ENCODE measurements at places on chromosomes 7 and 10.

GRCh38 chr7:41979834-41980307 lies 257.1 kb downstream of the GLI3 start:
- DNase-seq, result peak; percentile 41

DNA sequence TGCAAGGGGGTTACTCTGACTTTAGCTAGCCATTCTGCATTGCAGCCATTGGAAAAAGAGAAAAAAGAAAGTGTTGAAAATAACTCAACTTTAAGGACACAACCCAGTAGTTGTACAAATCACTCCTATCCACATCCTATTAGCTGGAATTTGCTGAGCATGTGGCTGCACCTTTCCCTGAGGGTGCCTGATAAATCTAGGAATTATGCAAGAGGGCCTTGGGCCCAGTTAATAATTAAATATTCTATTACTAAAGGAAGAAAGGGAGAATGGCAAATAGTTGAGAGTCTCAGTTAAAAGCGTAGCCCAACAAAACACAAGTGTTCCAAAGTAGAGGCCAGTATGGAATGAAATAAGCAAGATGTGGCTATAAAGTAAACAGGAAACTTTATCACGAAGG lies 200.9 kb upstream of the CNTNAP2 start:
- no peak for DNase-seq

DNA sequence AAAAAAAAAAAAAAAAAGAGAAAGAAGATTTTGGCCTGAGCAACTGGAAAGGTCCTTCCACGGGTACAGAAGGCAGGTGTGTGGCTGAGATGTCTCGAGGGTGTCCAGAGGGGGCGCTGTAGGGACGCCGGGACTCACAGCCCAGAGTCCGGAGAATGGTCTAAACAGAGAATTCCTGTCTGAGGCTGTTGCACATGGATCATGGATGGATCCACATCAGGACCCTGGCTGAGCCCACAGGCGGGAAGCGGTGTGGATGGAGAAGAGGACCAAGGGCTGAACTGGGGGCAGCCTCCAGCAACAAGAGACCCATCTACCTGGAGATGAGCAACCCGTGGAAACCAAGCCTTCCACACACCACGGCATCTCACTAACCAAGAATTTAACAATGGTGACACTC lies 55.0 kb downstream of the PKD1L1 start:
- DNase-seq, result no peak

- DNase-seq, result no peak
Observed at GRCh38 chr7:77315182-77315591, 101.0 kb downstream of the GSAP start.

DNA sequence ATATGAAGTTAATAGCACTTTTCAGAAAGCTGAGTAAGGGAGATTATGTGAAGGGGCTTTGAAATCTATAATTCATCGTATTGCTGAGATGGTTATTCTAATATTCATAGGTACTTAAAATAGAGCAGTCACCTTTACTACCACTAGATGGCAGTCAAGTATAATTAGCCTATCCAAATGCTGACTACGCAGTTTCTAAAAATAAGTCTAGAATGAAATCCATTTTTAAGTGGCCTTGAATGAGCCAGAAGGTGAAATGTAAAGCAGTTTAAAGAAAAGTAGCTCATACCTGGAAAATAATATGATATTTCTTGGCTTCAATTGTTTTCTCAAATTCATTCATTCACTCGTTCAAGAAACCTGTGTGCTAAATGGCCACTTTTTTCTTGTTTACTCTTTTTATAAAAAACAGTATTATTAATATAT lies 1277.1 kb downstream of the GATA3 start:
- peak; percentile 46 for DNase-seq

GRCh38 chr7:85178531-85179298 lies 8.1 kb downstream of the SEMA3D start:
- no peak for DNase-seq

- DNase-seq, result no peak
Observed at GRCh38 chr7:157445956-157446295, 109.1 kb downstream of the DNAJB6 start.

- no peak for DNase-seq
Observed at GRCh38 chr7:151374139-151374538, 32.5 kb downstream of the NUB1 start.

Data from A172 (cell line).